Stimulated activated CD8-positive, alpha-beta memory T cell treated with anti-CD3 and anti-CD28 coated beads, Interleukin-4, amount 100 ng/mL, for 4 hours (primary cell): ENCODE measurements at places on chromosomes 2 and 18.

- DNase-seq: no peak
Measured at GRCh38 chr2:9424447-9425164, 1.2 kb downstream of the CPSF3 start.

DNA sequence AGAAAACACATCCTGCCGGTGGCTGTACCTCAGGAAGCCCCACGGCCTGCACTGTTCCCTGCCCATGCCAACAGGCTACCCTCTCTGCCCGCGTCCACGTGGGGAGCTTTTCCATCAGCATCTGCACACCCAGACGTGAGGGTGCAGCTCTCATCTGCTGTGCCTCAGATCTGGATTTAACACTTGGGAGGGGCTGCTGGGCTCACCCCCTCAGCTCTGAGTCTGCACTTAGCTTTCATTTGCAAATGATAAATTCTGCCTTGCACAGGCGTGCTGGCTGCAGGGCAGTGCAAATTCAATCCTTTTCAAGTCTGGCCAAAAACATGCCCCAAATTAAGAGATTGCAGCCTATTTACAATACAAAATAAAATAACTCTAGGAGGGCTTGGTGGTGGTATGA, 245.7 kb downstream of the TWIST2 start:
- DNase-seq: no peak

- no peak for DNase-seq
Measured at GRCh38 chr2:62733546-62733945, 28.0 kb downstream of the EHBP1 start.

DNA sequence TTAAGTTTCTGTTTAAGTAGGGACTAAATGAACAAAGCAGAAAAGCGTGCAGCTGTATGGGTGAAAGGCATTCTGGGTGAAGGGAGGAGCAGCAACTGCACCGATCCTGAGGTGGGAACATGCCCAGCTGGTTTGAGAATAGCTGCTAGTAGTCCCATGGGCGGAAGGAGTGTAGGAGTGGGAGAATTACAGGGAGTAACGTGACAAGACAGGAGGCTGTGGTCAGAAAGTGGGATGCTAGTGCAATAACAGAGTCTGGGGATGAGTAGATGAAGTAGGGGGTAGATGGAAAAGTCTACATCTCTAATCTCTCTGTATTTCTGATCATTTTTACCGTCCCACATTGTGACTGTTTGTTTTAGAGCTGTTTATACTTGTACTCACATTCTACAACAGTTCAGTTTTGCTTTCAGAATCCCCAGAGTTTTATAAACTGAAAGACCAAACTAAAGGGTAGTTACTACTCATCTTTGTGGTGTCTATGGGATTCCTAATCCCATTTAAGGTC, 118.9 kb downstream of the LCLAT1 start:
- DNase-seq: no peak

- DNase-seq: no peak
Measured at GRCh38 chr2:230906471-230907230, 18.4 kb downstream of the GPR55 start.
